SJSA1 (cell line): ENCODE measurements at places on chromosomes 2 and 18. TPM values are rescaled to one million over a fixed set of nuclear protein-coding genes. Genes with fewer than 3 reads are reported as not detected.

DNA sequence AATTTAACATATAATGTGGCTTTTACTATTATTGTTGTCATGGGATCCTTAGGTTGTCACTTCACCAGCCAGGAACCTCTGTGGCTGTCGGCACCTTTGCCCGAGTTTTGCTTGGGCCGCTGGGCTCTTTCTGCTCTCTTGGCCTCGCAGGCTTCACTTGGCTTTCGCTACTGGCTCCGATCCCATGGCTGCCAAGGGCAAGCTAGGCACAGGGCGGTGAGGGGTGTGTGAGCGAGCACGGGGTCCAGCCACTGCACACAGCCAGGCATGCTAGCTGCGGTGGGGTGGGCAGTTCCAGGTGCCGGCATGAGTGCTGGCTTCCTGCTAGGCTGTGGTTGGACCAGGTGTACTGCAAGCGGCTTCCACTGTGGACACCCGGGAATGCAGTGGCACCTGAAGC lies 23.4 kb upstream of the RAPGEF4 start:
- H3K36me3 ChIP-seq: no peaks in the 10 kb centered on the region
- H3K27me3 ChIP-seq: no peaks in the 10 kb centered on the region; the same call in 1 of the 2 replicates
- no peak for DNase-seq
- no peak overlapping the region for H3K27ac ChIP-seq

DNA sequence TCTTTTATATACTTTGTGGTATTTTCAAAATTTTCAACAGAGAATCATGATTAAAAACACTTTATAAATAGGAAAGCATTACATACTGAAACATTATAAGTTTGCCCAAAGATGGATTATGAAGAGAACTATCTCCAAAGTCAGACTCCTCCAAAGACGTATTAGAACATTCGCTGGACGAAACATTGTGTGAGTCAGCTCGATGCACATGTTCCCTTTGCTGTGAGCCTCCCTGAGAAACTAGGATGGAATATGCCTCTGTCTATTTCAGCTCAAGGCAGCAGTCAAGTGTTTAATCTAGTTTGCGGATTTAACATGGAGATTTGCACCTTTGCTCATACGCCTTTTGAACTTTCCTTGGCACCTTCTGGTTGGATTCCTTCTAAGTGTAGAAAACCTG lies 92.2 kb upstream of the NCKAP5 start:
- H3K27ac ChIP-seq: no peak overlapping the region
- no peaks in the 10 kb centered on the region for H3K36me3 ChIP-seq
- H3K4me1 ChIP-seq: peaks cover 23% of the 10 kb centered on the region
- DNase-seq: no peak
- H3K27me3 ChIP-seq: no peaks in the 10 kb centered on the region

DNA sequence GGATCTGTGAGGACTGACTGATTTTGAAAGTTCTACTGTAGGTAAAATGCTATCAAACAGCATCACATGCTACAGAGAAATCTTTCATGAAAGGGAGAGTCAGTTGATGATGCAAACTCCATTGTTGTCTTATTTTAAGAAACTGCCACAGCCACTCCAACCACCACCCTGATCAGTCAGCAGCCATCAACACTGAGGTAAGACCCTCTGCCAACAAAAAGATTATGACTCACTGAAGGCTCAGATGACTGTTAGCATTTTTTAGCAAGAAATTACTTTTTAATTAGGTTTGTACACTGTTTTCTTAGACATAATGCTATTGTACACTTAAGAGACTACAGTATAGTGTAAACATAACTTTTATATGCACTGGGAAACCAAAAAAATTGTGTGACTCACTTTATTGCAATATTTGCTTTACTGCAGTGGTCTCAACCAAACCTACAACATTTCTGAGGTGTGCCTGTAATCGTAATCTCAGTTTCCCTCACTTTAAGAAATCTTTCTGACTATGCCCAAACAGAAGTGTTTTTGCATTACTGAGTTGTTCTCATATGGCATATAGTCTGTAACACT lies 42.8 kb downstream of the METTL8 start:
- H3K36me3 ChIP-seq: no peaks in the 10 kb centered on the region
- peak; percentile 91 for DNase-seq
- no peak overlapping the region for H3K4me3 ChIP-seq
- peak overlapping the region; percentile 89 for H3K27ac ChIP-seq

Gene DIS3L2
- total RNA-seq: 20.6 and 29.8 TPM in 2 replicates

DNA sequence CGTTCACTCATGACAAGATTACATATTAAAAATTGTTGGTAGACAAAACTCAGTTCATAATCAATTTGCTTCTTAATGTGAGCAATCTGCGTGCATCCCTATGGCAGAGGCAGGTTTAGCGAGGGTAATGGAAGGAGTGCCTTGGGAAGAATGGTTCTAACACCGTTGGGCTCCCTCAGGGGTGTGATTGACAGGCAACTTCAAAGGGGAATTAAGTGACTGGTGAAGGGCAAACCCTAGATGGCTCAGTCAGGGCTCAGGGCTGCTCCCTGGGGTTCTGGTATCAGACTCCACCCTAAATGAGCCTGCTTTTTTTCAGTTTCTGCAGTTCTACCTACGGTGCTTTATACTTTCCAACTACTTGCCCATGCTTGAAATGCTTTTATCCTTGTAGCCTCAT lies 419.5 kb upstream of the CELF4 start:
- no peak for DNase-seq
- no peaks in the 10 kb centered on the region for H3K36me3 ChIP-seq
- H3K27ac ChIP-seq: no peak overlapping the region
- H3K4me3 ChIP-seq: no peak overlapping the region

Gene ZNF142
- total RNA-seq: 6.9 and 7.2 TPM in 2 replicates

DNA sequence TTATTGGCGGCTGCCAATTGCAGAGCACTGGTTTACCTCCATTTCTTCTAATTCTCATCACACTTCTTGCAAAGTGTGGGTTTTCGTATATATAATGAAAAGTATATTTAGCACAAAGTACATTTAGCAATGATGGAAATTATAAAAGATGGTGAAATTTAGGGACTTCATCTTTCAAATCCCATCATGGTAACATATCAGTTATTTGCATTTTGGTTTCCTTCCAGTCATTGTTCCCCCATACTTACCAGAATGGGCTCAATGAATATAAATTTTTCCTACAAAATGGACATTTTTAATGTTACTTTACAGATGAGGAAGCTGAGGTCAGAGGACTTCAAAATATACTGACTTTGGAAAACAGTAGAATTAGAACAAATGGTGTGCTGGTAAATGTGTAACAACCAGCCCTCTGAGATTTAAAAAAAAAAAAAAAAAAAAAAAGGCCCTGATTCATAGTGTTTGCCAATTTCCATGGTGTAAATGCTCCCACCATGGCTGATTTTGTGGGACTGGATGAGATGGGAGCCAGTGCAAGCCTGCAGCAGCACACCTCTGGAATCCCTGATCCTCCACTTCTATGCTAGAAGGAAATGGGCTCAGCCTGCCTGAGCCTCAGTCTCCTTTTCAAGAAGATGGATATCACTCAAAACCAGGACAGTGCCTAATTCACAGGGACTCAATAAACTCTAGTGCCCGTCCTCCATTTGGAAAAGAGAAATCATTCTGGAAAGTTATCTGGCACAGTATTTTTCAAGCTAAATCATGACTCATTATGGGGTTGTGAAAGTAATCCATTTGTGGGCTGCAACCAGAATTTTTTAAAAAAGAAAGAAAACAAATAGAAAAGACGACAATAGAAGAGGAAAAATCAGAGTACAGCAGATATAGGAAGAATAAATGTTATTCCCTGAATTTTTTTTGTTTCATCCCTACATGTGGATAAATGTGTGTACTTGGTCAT lies 34.0 kb downstream of the LBH start:
- no peaks in the 10 kb centered on the region for H3K27me3 ChIP-seq
- H3K36me3 ChIP-seq: peaks cover 8% of the 10 kb centered on the region
- no peak overlapping the region for H3K4me3 ChIP-seq
- peaks cover 23% of the 10 kb centered on the region for H3K4me1 ChIP-seq
- DNase-seq: no peak

DNA sequence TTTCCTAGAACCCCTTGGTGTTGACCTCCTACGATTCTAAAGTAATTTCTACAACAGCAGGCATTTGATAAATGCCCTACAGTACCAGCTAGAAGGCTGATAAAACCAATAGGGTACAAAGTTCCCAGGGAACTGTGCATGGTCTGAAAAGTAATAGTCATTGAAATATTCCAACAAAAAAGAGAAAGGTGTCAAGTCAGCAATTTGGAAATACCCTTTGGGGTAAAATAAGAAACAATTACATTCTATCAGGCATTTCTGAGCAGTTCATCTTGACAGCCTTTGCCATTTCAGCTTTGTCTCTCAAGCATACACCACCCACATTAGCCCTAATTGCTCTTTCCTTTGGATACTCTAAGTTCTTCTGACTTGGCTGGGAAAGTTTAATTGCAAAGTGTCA lies 542.9 kb upstream of the DDX18 start:
- no peak overlapping the region for H3K27ac ChIP-seq
- H3K4me3 ChIP-seq: no peak overlapping the region
- H3K4me1 ChIP-seq: no peaks in the 10 kb centered on the region
- DNase-seq: no peak
- no peaks in the 10 kb centered on the region for H3K36me3 ChIP-seq

Gene MRO
- total RNA-seq: 0.03 TPM in 1 of 2 replicates, not detected in the other

Gene NOL4
- not detected in 2 replicates for total RNA-seq

GRCh38 chr2:163736433-163737189 lies 803 bp upstream of the FIGN start:
- H3K27ac ChIP-seq: peak overlapping the region; percentile 81
- H3K4me3 ChIP-seq: peak overlapping the region; percentile 84
- peaks cover 11% of the 10 kb centered on the region for H3K4me1 ChIP-seq

Gene RAB12
- 83.0 and 93.1 TPM in 2 replicates for total RNA-seq

Gene SCN3A
- total RNA-seq: 0.19 and 0.68 TPM in 2 replicates

DNA sequence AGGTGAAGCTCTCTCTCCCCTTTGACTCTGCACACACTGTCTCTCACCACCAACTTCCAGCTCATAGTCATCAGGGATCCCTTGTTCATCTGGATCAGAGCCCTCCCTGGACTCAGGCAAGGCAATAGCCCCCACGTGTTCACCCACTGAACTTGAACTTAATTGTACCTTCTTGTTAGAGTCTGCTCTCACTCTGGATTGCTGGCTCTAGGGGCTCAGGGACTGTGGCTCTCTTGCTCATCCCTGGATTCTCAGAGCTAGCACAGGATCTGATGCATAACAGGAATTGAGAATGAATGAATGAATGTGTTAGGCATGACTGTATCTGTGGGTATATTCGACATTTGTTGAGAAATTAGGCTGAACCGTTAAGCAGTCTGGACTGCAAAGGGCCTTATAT lies 16.7 kb upstream of the ASAP2 start:
- H3K4me1 ChIP-seq: peaks cover 4% of the 10 kb centered on the region; the same call in 1 of the 2 replicates
- no peaks in the 10 kb centered on the region for H3K27me3 ChIP-seq

Gene MALT1
- 21.7 and 24.0 TPM in 2 replicates for total RNA-seq

Gene ATP9B
- total RNA-seq: 10.7 and 14.3 TPM in 2 replicates

DNA sequence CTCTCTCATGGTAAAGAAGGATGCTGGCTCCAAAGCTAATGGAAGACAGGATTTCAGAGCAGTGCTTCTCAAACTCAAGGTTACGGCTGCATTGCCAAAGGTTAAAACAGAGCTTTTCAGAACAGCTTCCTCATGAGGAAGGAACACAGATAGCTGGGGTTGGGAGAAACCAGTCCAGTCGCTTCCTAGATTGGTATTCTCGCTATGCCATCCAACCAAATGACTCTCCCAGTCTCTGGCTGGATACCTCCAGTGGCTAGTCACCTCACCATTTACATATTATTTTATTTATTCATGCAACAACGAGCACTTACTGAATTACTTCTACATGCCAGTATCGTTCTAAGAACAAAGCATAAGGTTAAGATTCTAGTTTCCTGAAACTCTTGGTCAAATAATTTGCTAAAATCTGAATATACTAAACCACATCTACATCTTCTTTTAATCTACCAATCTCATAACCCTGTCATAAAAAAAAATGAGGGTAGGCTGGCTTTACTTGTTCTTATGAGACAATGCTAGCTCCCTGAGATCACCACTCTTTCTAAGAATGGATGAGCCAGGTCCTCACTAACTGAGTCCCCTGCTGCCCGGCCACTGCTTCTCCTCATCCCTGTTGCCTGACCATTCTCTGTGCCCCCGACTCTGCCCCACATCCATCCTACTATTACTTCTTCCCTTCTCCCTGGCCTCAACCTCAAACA lies 20.4 kb downstream of the KDSR start:
- no peak overlapping the region for H3K27ac ChIP-seq
- H3K27me3 ChIP-seq: no peaks in the 10 kb centered on the region
- DNase-seq: no peak

Gene SERPINB7
- total RNA-seq: 5.8 and 8.5 TPM in 2 replicates

DNA sequence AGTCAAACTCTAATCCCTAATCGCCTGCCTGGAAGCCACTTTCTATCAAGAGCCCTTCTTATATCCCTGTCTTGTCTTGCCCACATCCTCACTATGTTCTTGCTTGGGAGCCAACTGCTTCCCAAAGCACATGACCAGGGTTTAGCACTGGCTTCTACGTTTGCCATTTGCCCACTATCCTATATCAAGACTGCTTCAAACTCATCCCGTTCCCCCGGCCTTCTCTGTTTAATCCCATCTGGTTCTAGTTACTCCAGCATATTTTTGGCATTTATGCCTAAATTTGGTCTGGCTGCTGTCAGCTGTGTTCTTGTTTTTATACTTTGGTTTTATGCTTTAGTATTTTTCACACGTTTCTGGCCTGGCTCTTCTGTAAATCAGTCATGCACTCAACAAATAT lies 40.2 kb downstream of the POLR1A start:
- H3K4me1 ChIP-seq: peaks cover 14% of the 10 kb centered on the region
- no peak overlapping the region for H3K4me3 ChIP-seq
- H3K27ac ChIP-seq: no peak overlapping the region
- DNase-seq: no peak
- no peaks in the 10 kb centered on the region for H3K27me3 ChIP-seq

Gene ANKRD29
- total RNA-seq: 0.34 TPM in 1 of 2 replicates, not detected in the other

- H3K27me3 ChIP-seq: no peaks in the 10 kb centered on the region
- H3K4me1 ChIP-seq: no peaks in the 10 kb centered on the region
Observed at GRCh38 chr18:43312891-43313290, 35.6 kb upstream of the SYT4 start.

- peaks cover under 1% of the 10 kb centered on the region; the same call in 1 of the 2 replicates for H3K27me3 ChIP-seq
- H3K4me1 ChIP-seq: no peaks in the 10 kb centered on the region
- DNase-seq: no peak
Observed at GRCh38 chr2:216700088-216700567, 4.8 kb upstream of the IGFBP5 start.

- H3K27ac ChIP-seq: no peak overlapping the region
- peaks cover 2% of the 10 kb centered on the region; the same call in 1 of the 2 replicates for H3K27me3 ChIP-seq
- no peak for DNase-seq
- H3K4me3 ChIP-seq: no peak overlapping the region
- no peaks in the 10 kb centered on the region for H3K4me1 ChIP-seq
Observed at GRCh38 chr18:57134618-57135135, 12.2 kb upstream of the BOD1L2 start.

Gene KCTD1
- 10.8 and 11.9 TPM in 2 replicates for total RNA-seq

Gene PTPN18
- total RNA-seq: 34.7 and 44.8 TPM in 2 replicates

- DNase-seq: no peak
- H3K36me3 ChIP-seq: no peaks in the 10 kb centered on the region; the same call in 1 of the 2 replicates
- H3K27ac ChIP-seq: no peak overlapping the region
- no peak overlapping the region for H3K4me3 ChIP-seq
Observed at GRCh38 chr2:65595630-65596029, 163.2 kb upstream of the SPRED2 start.

Gene NEB
- 0.03 TPM in 1 of 2 replicates, not detected in the other for total RNA-seq

GRCh38 chr2:148675708-148676107 lies 31.2 kb downstream of the EPC2 start:
- no peak overlapping the region for H3K27ac ChIP-seq
- no peaks in the 10 kb centered on the region for H3K27me3 ChIP-seq
- H3K4me1 ChIP-seq: peaks cover 6% of the 10 kb centered on the region; the same call in 1 of the 2 replicates
- no peak for DNase-seq
- H3K36me3 ChIP-seq: no peaks in the 10 kb centered on the region
